ENCODE measurements at places on chromosomes 11 and 22. TPM values are rescaled to one million over a fixed set of nuclear protein-coding genes. Genes with fewer than 3 reads are reported as not detected.

FREY1 gene
- total RNA-seq, result 0.60 TPM

GRCh38 chr11:60345489-60345888, 18.4 kb downstream of the MS4A6E start:
- no peak overlapping the region for H3K27ac ChIP-seq
- no peaks in the 10 kb centered on the region for H3K36me3 ChIP-seq
- DNase-seq, result no peak
- H3K27me3 ChIP-seq, result peaks cover 36% of the 10 kb centered on the region
- H3K4me1 ChIP-seq, result no peaks in the 10 kb centered on the region
- no peak overlapping the region for H3K4me3 ChIP-seq

CSF2RB gene
- total RNA-seq, result 0.14 TPM

GRCh38 chr22:28547132-28547842, 132.4 kb downstream of the TTC28 start:
- no peak overlapping the region for H3K4me3 ChIP-seq
- H3K27me3 ChIP-seq, result peaks cover 3% of the 10 kb centered on the region
- no peak overlapping the region for H3K27ac ChIP-seq
- no peaks in the 10 kb centered on the region for H3K4me1 ChIP-seq

DNA sequence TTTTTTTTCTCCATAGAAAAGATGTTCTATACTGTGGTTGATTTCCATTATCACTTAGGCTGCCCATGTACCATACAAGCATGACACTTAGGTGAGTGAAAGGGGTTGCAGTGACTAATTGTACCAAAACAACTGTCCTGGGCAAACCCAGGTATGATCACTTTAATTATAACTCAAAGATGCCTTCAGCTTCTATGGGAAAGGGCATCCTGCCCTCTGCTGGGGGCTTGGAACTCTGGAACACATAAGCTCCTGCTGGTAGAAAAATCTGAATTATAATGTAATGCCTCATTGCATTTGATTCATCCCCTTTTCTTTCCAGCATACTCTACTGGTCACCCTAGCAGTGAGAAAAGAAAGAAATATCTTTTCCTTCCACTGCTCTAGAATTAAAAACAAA, 206.3 kb downstream of the DDX10 start:
- DNase-seq, result no peak
- H3K4me3 ChIP-seq, result no peak overlapping the region
- H3K27me3 ChIP-seq, result no peaks in the 10 kb centered on the region
- peaks cover 14% of the 10 kb centered on the region for H3K36me3 ChIP-seq
- H3K27ac ChIP-seq, result no peak overlapping the region

- peaks cover 15% of the 10 kb centered on the region for H3K27me3 ChIP-seq
- no peak overlapping the region for H3K4me3 ChIP-seq
These were observed 170.7 kb upstream of the B3GAT1 start for GRCh38 chr11:134582770-134583095.

DNA sequence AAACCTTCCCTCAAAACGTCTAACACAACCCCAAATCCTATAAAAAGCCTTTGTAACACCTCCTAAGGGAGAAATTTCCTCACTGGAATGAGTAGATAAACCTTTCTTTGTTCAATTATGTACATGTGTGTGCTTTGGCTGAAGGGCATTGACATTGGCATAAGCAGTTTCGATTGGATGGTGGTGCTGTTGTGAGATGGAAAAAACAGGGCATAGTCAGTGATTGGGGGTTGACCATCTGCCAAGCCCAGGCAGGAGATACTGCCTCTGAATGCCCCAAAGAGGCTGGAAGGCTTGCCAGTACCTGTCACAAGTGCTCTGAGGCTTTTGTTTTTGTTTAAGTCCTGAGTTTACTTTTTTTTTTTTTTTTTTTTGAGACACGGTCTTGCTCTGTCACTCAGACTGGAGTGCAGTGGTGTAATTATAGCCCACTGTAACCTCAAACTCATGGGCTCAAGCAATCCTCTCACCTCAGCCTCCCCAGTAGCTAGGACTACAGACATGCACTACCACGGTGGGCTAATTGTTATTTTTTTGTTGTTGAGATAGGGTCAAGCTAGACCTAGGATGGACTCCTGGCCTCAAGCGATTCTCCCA, 1.2 kb upstream of the CCDC117 start:
- DNase-seq, result no peak
- no peak overlapping the region for H3K4me3 ChIP-seq
- peaks cover 18% of the 10 kb centered on the region for H3K36me3 ChIP-seq
- no peaks in the 10 kb centered on the region for H3K27me3 ChIP-seq

MYEOV gene
- total RNA-seq, result not detected

DNA sequence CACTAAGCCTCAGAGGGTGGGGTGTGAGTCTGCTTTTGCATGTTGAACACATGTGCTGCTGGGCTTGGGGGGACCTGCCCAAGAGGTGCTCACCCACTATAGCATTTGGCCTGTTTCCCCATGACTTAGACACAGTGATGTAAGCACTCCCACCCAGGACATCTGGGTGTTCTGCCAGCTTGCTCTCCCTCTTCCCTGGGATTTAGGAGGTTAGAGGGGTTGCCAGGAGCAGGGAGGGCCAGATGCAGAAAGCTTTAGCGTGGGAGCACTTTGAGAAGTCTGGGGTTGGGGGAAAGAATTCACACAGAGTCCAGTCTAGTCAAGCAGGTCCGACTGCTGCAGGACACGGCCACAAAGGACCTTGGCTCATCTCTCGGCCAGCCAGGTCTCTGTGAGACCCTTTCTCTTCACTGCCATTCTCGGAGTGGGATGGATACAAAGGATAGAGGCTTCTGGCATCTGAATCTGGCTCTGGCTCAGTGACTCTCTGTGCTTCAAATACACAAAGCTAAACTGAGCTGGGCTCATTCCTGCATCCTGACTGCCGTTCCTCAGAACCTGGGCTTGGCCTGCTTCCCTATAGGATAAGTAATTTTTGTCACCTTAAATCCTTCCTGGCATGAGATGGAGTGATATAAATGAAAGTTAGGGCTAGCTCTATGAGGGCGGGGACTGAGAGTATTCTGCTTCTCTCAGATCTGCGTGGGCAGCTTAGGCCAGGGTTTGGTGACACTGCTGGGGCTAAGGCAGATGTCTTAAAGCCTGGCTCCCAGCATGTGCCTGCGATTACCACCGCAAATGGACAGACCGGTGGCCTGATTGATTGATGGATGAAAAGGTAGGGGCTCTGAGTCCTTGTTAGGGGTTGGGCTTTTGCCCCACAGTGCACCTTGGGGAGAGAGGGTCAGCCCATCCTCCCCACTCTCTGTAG, 14.5 kb downstream of the USP2 start:
- no peak overlapping the region for H3K27ac ChIP-seq
- H3K36me3 ChIP-seq, result no peaks in the 10 kb centered on the region
- DNase-seq, result no peak
- peaks cover 5% of the 10 kb centered on the region for H3K4me1 ChIP-seq

DNA sequence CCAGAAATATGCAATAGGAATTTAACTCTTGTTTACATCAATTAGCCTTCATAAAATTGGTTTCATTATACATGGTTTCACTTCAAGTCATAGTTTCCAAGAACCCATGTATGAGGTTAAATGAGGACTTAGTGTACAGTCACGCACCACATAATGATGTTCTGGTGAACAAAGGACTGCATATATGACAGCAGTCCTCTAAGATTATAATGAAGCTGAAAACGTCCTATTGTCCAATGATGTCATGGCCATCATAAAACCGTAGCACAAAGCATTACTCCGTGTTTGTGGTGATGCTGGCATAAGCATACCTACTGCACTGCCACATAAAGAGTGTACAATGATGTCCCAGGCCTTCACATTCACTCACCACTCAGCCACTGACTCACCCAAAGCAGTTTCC, 31.1 kb downstream of the SMCO4 start:
- no peaks in the 10 kb centered on the region for H3K27me3 ChIP-seq
- DNase-seq, result no peak
- no peak overlapping the region for H3K27ac ChIP-seq
- peaks cover 2% of the 10 kb centered on the region for H3K36me3 ChIP-seq
- H3K4me1 ChIP-seq, result peaks cover 2% of the 10 kb centered on the region
- no peak overlapping the region for H3K4me3 ChIP-seq

- no peak overlapping the region for H3K4me3 ChIP-seq
- H3K4me1 ChIP-seq, result no peaks in the 10 kb centered on the region
- H3K27ac ChIP-seq, result no peak overlapping the region
- H3K27me3 ChIP-seq, result no peaks in the 10 kb centered on the region
- H3K36me3 ChIP-seq, result no peaks in the 10 kb centered on the region
These were observed 9.5 kb downstream of the DUSP8 start for GRCh38 chr11:1562469-1563148.

- H3K27ac ChIP-seq, result no peak overlapping the region
- H3K4me1 ChIP-seq, result peaks cover 5% of the 10 kb centered on the region
- no peaks in the 10 kb centered on the region for H3K36me3 ChIP-seq
- H3K4me3 ChIP-seq, result peak overlapping the region; percentile 66
These were observed 583 bp downstream of the PDGFD start for GRCh38 chr11:104163100-104164027.

DNA sequence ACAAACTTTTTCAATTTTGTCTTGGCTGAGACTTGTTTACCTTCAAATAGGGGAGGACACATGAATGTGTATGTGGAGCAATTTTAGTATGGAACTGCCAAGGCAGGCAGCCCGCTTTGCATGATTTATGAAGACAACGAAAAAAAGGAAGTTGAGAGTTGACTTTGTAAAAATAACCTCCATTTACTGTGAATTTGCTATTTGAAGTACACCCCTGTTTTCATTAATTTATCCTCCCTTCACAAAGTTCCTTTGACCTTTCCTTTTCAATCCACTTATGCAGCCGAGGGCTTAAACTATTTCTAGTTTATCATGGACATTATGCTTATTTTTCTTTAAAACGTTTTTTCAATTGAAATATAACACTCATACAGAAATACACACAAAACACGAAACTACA, 369.6 kb upstream of the CADM1 start:
- H3K4me1 ChIP-seq, result no peaks in the 10 kb centered on the region
- no peak overlapping the region for H3K4me3 ChIP-seq
- no peak for DNase-seq
- peaks cover 9% of the 10 kb centered on the region for H3K27me3 ChIP-seq

GRCh38 chr11:106520146-106520912, 442.9 kb downstream of the AASDHPPT start:
- no peak for DNase-seq
- H3K27me3 ChIP-seq, result no peaks in the 10 kb centered on the region
- no peak overlapping the region for H3K4me3 ChIP-seq
- H3K4me1 ChIP-seq, result no peaks in the 10 kb centered on the region
- no peak overlapping the region for H3K27ac ChIP-seq

OR52K2 gene
- total RNA-seq, result not detected

DNA sequence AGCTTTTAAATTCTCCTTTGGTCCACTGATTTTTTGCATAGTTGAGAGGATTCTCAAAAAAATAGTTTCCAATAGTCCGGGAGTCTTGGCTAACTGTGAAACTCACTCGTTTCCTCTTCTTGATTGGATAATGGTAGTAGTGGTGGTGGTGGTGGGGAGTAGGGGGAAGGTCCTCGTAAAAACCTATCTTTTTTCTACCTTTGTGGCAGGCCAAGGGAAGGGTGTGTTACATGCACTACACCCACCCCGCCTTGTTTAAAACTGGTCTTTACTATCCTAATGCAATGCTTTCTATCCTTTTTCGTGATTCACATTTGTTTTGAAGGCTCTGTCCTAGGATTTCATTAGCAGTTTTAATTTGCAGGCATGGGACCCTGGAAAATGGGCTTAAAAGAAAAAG, 4.8 kb downstream of the TEAD1 start:
- H3K4me3 ChIP-seq, result no peak overlapping the region
- DNase-seq, result no peak
- no peaks in the 10 kb centered on the region for H3K36me3 ChIP-seq
- peaks cover 9% of the 10 kb centered on the region for H3K4me1 ChIP-seq
- H3K27me3 ChIP-seq, result peaks cover 89% of the 10 kb centered on the region

FIBIN gene
- total RNA-seq, result not detected

GRCh38 chr11:41382927-41383326, 76.5 kb downstream of the LRRC4C start:
- H3K27ac ChIP-seq, result no peak overlapping the region
- no peaks in the 10 kb centered on the region for H3K4me1 ChIP-seq
- no peaks in the 10 kb centered on the region for H3K27me3 ChIP-seq

- no peaks in the 10 kb centered on the region for H3K27me3 ChIP-seq
- peaks cover 21% of the 10 kb centered on the region for H3K4me1 ChIP-seq
- H3K27ac ChIP-seq, result no peak overlapping the region
- no peak for DNase-seq
- H3K4me3 ChIP-seq, result no peak overlapping the region
- peaks cover 6% of the 10 kb centered on the region for H3K36me3 ChIP-seq
These were observed 2.9 kb downstream of the SYVN1 start for GRCh38 chr11:65131417-65131776.

GRCh38 chr11:8262552-8263108, 1.0 kb downstream of the LMO1 start:
- peak; percentile 51 for DNase-seq
- no peak overlapping the region for H3K27ac ChIP-seq
- peak overlapping the region; percentile 52 for H3K4me3 ChIP-seq
- H3K27me3 ChIP-seq, result peaks cover 84% of the 10 kb centered on the region

C11orf97 gene
- not detected for total RNA-seq

P2RX3 gene
- not detected for total RNA-seq

GRCh38 chr22:48927591-48927990, 900.1 kb downstream of the BRD1 start:
- H3K27me3 ChIP-seq, result peaks cover 56% of the 10 kb centered on the region
- no peaks in the 10 kb centered on the region for H3K4me1 ChIP-seq
- no peak overlapping the region for H3K27ac ChIP-seq
- H3K4me3 ChIP-seq, result no peak overlapping the region
- no peaks in the 10 kb centered on the region for H3K36me3 ChIP-seq

FAM181B gene
- not detected for total RNA-seq

DNA sequence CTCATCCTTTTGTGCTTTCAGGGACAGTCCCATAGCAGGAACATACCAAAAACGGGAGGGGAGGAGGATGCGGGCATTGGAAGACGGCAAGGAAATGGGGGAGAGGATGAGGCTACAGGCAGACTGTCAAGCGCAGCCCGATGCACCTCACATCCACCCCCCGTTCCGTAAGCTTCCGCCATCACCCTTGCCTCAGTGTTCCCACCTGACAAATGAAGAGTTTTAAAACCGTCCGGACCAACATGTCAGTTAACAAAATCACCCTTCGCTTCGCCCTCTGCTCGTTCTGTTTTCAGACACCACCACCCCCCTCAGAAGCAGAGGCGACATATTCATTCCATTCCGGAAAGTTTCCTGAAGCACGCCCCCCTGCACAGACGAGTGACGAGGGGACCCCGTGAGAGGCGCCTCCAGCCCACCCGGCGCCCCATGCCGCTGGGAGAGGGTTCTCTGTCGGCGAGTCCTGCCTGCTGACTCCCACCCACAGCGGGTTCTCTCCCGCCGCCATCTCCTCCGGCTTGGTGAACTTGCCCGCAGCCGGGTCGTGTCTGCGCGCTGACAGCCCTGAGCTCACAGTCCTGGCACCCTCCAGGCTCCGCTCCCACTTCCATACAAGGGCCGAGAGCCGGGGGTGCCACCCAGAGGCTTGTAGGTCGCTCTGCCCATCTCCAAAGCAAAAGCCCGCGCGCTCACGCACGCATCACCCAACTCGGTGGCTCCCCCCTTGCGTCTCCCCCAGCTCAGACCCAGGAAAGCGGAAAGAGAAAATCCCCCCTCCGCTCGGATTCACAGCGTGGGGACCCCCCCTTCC, 1.5 kb downstream of the IGSF9B start:
- DNase-seq, result peak; percentile 62
- H3K4me1 ChIP-seq, result peaks cover 42% of the 10 kb centered on the region
- peak overlapping the region; percentile 85 for H3K4me3 ChIP-seq
- peaks cover 4% of the 10 kb centered on the region for H3K27me3 ChIP-seq

- peak within 1 kb of the TSS; percentile 88 for H3K27ac ChIP-seq
- peak; percentile 69 for DNase-seq
- peaks cover 24% of the 10 kb centered on the region for H3K4me1 ChIP-seq
- H3K27me3 ChIP-seq, result no peaks in the 10 kb centered on the region
These were observed at the start of gene ST3GAL4 for GRCh38 chr11:126355324-126355925. Gene ST3GAL4, plus strand, starts transcription at chr11:126355686. Its CDS starts 50,470 bp downstream, at chr11:126406156.
